ENCODE measurements at places on chromosomes 6 and 20.

- DNase-seq, result no peak
Measured at GRCh38 chr20:37344506-37345338, 1.2 kb upstream of the SRC start.

GRCh38 chr20:24545168-24545567 lies 75.7 kb downstream of the SYNDIG1 start:
- DNase-seq, result no peak

DNA sequence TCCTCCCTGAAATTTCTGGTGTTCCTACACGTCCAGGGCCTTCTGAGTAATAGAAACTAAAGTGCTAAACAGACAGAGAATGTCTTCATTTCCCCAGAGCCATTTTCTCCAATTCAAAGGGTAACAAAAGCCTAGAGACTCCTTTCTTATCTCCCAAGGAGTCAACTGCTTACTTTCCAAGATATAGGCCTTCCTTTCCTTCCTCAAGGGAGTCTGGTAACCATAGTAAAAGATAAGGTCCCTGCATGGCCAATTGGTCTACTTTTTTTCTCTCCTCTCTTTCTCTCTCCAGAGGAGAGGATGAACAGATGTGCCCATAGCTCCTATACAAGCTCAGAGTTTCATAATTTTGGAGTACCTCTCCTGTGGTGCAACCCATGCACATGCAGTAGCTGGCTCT lies 185.7 kb downstream of the ASCC3 start:
- DNase-seq, result no peak

DNA sequence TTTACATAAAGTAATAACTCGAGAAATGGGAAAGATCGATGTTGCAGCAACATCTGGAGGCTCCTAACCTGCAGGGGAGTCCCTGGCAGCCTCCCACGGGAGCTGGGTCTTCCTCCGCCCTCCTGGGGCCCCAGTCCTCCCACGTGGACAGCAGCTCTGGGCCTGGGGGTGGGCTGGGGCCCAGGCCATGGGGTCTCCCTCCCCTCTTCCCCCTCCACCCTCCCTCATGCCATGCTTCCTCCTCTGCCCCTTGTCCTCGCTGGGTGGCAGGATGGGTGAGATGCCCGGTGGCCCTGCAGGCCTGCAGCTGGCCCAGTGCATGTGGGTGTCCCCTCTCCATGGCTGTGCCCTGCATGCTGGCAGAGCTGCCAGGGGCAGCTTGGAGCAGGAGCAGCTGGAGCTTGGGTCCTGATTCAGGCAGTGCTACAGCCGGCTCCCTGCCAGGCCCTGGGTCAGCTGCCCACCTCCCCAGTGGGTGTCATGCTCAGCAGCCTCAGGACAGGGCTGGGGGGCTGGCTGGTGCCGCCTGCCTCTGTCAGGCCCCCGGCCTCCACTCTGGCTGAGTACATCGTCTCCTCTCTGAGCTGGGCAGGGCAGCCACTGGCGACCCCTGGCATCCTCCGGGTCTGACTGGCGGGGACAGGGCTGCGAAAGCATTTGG lies 48.9 kb upstream of the BHLHE23 start:
- no peak for DNase-seq
